CD4-positive, alpha-beta T cell treated with Interleukin-6 at 100 ng/mL for 8 hours (primary cell): ENCODE measurements at places on chromosomes 7 and 10.
A peak's percentile ranks its signal among the peaks of the same experiment; 100 is the strongest.

GRCh38 chr10:99788598-99789256, 6.3 kb downstream of the ABCC2 start:
- no peak for DNase-seq

DNA sequence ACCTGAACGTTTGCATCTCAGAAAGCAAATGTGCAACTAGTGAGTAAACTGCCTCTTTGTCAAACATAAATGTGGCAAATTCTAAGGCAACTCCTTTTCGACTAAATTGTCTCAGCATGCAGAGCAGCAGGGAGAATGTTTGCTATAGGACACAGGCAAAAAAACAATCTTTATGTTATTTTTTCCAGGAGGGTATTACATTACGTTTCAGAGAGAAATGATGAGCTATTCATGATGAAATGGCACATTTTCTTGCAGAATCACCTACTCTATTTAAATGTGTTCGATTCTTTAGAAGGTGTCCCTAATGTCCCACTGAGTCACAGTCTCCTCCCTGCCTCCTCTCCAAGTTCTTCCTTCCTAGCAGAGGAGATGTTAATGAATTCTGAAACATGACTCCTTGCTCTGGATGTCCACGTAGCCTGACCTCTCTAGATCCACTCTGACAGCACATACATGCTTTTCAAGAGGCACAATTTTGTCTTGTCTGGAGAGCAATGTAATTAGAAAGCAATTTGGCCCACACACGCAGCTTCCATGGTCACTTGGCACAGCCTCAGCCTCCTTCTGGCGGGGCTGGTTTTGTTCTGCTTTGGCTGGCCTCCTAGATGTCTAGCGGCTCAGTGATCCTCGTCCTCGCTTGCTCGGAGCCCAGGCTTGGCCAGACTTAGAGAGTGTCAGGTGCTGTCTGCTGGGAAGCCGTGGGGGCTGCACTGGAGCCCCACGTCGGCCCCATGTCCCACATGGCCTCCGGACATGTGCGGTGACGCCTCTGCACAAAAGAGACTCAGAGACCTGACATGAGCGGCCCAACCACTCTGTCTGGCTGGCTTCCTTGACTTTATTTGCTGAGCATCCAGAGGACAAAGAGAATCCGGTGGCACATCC, 125.7 kb upstream of the ZNF438 start:
- DNase-seq: no peak

DNA sequence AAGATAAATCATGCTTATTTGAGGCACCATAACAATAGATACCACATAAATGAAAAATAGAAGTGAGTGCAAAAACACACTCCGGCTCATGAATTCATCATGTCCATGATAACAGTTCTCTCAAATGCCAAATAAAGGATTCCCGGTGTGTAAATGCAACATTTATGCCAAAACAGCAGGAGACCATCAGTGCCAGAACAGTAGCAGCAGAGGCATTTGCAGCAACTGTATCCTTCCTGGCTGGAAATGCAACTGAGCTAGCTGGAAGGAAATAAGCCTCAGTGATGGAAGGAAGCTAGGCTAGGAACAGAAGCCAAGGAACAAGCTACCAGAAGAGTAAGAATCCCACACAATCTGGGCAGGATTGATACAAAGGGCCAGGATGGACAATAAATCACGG, 79.9 kb upstream of the THSD7A start:
- no peak for DNase-seq

GRCh38 chr7:91800389-91800788, 80.1 kb downstream of the MTERF1 start:
- no peak for DNase-seq

DNA sequence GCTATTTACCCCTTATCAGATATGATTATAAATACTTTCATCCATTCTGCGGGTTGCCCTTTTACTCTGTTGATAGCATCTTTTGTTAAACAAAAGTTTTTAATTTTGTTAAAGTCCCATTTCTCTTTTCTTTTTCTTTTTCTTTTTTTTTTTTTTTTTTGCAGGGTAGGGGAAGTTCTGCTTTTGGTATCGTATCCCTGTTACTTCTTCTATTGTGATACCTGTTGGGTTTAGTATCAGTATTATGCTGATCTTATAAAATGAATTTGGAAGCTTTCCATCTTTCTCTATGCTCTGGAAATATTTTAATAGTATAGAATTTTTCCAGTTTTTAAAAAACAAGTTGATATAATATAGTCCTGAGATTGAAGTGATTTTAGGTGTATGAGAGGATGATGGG, 6.0 kb downstream of the CCNJ start:
- no peak for DNase-seq

DNA sequence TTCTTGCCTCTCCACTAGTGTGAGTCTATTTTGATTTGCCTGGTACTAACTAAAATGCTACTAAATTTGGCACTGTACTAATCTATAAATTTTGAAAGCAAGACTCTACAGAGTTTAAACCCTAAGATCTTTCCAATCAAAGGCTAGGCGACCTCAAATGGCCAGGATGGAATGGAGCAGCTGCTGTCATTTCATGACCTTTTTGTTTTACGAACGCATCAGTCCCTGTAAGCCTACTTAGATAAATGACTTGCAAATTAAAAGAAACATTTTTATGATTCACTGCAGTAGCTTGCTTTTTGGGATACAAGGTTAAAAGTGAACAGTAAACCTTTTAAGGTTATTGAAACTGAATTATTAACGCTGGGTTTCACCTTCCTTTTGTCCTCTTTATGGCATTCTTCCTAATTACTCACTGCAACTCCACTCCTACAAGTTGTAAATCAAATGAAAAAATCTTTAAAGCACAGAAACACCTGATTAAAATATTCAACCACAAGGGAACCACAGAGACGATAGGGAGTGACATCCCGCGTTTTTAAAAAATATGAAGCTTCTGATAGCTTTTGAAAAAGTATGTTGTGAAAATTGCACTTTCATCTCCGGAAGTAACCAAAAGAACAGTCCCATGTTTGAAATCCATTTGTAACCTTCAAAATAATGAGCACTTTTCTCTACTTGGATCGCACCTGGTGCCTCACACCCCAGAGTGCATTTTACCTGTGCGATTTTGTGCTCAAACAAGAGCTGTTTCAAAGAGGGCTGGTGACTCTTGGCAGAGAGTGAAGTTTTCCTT, 595.1 kb downstream of the PARD3 start:
- DNase-seq: no peak

DNA sequence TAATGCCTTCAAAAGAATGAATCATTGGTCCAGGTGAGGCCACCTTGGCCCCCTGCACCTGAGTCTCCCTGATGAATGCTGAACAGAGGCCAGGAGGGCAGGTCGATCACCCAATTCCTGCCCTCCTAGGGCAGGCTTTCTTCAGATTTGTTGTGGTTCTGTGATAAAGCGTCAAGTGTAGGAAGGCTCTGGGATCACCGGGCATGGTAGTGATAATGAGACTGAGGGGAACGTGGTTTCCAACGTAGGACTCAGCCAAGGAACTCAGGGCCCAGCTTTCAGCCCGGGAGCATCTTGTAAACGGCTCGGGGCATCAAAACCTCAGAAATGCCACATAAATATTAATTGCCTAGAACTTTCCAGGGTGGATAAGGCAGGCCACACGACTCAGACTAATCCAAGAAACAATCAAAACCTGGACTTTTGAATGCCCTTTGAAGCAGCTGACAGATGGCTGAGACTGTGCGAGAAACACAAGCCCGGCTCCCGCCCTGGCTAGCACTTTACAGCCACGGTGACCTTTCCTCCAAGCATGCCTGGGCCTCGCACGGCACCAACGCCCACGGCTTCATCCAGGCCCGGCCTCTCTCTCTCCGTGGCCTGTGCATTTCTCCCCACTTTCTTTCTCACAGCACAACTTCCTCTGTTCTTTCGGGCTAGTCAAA, 239.3 kb upstream of the GRB10 start:
- no peak for DNase-seq

DNA sequence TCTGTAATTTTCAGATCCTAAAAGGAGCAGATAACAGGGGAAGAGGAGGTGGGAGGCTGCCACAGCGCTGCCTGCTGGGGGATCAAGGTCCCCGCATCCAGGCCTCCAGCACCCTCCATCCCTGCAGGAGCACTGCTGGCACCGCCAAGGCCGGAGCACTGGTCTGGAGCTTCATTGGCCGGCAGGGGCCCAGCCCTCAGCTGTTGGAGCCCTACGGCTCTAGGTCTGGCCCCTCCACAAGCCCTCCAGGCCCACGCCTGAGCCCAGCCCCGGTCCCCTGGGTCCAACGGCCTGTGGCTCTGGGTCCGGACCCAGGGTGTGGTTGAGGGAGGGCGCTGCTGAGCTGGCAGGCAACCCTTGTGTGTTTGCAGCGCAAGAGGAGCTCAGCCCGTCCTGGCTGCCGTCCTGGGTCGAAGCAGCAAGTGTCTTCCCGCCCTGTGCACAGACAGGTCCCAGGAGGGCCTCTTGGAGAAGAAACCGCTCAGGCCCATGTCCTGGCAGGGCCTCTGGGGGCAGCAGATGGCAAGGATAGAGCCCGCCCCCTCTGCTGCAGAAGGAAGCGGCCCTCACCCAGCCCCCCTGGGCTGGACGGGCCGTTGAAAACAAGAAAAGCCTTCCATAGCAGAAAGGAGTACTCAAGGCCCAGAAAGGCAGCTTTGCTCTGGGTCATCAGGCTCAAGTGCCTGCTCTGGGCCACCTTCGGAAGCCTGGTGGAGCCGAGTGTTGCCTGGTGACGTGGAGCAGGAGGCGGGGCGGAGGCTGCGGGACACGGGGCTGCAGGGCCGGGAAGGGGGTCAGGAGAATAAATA, 54.3 kb upstream of the TNRC18 start:
- no peak for DNase-seq

- peak; percentile 7 for DNase-seq
Measured at GRCh38 chr10:24920907-24921881, 31.2 kb downstream of the PRTFDC1 start.

GRCh38 chr10:122128357-122128756, 139.4 kb downstream of the TACC2 start:
- no peak for DNase-seq

- DNase-seq: no peak
Measured at GRCh38 chr10:104735757-104736391, 94.8 kb downstream of the SORCS3 start.

- DNase-seq: no peak
Measured at GRCh38 chr10:75283078-75283670, 47.4 kb upstream of the COMTD1 start.

DNA sequence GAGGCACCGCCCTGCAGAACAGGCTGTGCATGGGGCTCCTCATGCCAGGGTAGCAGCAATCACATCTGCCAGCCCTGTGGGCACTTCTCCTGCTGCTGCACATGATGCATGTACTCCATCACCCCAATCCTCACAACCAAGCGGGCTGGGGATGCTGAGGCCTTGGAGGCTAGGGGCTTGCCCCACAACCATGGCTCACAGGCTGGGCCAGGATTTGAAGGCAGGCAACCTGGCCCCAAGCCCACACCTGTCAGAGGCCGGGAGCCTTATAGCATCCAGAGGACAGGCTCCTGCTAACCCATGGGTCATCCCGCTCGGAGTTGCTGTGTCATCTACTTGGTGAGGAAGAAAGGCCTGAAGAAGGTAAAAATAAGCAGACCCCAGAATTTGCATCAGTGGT, 2.2 kb downstream of the POLM start:
- DNase-seq: no peak

- no peak for DNase-seq
Measured at GRCh38 chr10:131946321-131946751, 35.4 kb downstream of the BNIP3 start.

- DNase-seq: no peak
Measured at GRCh38 chr10:127119936-127120335, 76.5 kb downstream of the INSYN2A start.

DNA sequence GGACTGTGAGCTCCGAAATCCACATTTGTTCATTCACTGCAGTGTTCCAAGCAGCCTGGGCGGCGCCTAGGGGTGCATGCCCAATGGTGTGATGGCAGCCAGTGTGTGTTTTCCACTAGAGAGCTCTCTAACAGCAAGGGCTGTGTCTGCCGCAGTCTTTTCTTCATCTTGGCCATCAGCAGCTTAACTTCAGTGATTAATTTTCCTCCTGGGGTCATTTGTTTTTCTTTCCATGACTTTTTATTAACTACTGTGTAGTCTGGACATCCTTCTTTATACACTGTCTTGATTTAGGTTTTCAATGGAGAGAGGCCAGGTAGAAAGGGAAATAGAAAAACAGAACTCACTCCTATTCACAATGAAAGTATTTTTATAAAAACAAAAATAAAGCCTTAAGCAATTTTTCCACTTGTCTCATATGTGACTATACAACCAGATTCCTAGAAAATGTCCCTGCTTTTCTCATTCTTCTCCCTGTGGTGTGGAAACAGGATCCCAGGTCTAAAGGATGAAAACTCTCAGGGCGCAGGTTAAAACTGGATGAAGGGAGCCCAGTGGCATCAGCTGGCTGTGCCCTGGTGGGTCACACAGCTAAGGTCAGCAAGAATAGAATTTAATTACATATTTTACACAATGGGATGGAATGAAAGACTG, 176.8 kb downstream of the PKD1L1 start:
- DNase-seq: no peak
